ENCODE measurements at places on chromosomes 1 and 21.

- no peak for DNase-seq
These were observed 21.8 kb downstream of the USP25 start for GRCh38 chr21:15751546-15751945.

DNA sequence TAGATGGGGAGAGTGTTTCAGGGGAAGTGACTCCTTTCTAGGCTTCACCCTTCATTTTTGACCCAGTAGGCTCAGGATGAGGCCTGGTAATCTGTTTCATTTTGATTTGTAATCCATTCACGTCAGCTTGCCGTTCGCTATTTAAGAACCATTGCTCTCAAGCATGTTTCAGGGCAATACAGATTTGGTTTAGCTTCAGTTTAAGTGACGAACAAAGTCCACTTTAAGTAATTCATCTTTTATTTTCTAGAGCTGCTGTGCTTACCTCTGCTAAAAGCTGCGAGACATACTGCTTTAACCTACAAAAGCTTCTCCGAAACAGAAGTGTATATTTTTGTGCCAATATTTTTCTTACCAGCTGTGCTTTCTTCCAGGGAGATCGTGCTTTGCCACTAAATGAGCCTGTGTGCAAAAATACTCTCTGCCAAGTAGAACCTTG lies 8.9 kb upstream of the FMO3 start:
- no peak for DNase-seq

GRCh38 chr21:38236232-38236631 lies 20.6 kb upstream of the KCNJ15 start:
- no peak for DNase-seq

DNA sequence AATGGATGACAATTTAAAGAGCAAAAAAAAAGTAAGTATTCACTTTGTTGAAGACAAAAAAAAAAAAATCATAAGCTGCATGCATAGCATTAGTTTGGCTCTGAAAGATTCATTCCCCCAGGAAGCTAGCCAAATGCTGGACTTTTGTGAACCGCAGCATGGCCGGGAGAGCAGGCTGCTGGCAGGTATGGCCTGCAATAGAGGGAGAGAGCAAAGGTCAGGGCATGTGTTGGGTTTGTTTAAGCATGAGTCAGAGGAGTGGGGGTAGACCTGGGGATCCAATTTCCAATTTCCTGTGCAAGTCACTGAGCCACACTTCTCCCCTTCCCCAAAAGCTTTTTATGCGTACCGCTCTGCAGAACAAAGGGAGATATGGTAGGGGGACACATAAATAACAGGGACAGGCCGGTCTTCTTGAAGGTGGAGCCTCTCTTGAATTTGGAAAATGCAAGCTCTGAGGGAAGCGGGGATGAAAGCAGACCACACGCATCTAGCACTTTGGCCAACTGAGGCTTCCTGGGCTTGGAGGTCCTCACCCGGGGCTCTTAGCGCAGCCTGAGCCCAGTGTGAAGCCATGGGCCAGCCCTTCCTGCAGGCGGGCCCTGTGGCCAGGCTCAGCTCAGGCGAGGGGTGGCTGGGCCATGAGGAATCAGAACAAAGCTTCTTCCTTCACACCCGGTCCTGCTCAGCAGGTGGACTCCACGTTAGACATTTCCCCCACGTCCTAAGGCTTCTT lies 171.1 kb downstream of the TOMM20 start:
- DNase-seq = no peak

DNA sequence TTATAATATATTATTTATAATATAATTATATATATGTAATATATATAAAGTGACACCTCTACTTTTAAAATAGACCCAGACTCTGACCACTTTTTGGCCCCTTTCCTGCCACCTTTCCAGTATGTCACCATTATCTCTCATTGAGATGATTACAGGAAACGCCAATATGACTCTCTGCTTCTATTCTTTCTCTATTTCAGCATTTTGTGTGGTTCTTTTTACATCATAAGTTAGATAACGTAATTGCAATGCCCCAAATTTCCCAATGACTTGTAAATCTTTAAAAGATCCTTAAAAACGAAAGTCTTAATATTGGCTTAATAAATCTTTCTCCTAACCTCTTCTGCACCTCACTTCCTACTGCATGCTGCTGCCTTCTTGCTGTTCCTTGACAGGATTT lies 8.1 kb upstream of the GBP5 start:
- no peak for DNase-seq
